ENCODE measurements at places on chromosomes 12 and 14. TPM values are rescaled to one million over a fixed set of nuclear protein-coding genes. Genes with fewer than 3 reads are reported as not detected.

GRCh38 chr12:77973579-77973978 lies 142.9 kb downstream of the NAV3 start:
- no peak for DNase-seq

DNA sequence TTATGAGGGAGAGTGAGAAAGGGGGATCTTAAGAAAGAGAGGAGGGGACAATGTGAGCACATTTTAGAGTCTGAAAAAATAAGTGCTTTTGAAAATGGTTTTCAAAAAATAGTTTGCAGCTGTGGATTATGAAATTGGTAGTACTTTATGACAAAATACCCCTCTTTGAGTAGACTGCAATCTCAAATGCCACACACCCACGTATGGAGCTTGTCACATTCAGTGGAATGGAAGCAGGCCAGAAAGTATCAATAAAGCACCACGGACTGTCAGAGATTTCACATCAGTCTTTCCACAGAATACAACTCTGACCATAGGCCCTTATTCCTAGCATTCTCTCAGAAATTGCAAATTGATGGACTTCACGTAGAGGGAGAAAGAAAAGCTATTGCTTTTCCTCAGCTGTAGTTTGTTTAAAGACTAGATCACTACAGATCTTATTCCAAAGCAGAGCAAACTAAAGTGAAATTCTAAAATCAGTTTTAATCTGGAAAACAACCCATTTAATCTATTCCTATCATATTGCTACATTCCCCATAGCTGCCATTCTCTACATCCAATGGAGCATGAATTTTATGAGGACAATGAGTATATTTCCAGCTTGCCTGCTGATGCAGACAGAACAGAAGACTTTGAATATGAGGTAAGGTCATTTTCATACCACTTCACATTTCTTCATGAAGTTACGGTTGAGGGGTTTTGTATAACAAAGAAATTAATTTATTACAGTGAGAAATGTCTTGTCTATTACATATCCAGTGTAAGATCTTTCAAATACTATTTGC lies 321.3 kb downstream of the PDZRN4 start:
- DNase-seq, result no peak

- DNase-seq, result no peak
Measured at GRCh38 chr14:78491048-78491447, 320.9 kb downstream of the NRXN3 start.

DNA sequence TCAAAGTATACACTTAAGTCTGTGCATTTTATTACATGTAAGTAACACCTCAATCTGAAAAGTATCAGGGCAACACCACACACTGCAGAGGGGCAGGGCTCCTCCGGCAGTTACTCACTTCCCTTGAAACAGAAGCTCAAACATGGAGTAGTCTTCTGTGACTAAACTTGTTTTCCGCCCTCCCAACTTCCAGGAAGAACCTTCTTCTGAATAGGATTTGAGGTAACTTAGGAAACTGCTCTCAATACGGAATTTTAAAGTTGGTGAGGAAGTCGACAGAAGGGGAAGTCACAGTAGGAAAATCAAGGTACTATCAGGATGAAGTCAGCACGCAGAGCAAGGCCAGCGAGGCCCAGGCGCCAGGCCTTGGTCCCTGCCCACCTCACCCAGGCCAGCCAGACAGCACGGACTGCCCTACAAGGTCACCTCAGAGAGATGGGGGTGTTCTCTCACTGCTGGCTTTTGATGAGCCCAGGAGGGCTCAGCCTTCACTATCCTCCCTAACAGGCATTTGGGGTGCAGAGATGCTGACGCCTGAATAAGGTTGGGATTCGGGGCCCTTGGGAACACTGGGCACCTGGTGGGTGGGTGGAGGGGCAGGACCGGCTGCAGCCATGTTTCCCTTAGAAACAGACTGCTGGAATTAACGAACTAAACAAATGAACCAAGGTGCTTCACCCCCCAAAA lies 5.8 kb downstream of the ANKRD9 start:
- no peak for DNase-seq

- DNase-seq, result no peak
Measured at GRCh38 chr14:23125933-23126524, 7.0 kb upstream of the CEBPE start.

DNA sequence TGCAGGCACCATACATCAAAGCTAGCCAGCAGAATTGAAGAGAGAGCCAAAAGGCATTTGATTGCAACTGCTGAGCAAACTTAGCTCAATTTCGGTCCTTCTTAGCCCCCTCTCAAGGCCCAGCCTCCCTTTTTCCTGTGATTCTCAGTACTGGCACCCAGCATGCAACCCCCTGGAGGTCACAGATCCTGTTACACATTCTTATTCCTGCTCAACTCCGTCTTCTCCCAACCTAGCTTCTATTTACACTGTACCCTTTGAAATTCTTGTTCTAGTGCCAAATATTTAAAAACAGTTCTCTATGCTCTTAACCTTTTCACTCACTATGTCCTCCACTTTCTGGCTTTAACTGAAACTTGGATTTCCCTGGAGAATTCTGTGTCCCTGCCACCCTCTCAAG lies 131.3 kb upstream of the CPSF6 start:
- peak; percentile 46 for DNase-seq

GRCh38 chr12:56749853-56750252 lies 2.3 kb downstream of the PRIM1 start:
- no peak for DNase-seq

DNA sequence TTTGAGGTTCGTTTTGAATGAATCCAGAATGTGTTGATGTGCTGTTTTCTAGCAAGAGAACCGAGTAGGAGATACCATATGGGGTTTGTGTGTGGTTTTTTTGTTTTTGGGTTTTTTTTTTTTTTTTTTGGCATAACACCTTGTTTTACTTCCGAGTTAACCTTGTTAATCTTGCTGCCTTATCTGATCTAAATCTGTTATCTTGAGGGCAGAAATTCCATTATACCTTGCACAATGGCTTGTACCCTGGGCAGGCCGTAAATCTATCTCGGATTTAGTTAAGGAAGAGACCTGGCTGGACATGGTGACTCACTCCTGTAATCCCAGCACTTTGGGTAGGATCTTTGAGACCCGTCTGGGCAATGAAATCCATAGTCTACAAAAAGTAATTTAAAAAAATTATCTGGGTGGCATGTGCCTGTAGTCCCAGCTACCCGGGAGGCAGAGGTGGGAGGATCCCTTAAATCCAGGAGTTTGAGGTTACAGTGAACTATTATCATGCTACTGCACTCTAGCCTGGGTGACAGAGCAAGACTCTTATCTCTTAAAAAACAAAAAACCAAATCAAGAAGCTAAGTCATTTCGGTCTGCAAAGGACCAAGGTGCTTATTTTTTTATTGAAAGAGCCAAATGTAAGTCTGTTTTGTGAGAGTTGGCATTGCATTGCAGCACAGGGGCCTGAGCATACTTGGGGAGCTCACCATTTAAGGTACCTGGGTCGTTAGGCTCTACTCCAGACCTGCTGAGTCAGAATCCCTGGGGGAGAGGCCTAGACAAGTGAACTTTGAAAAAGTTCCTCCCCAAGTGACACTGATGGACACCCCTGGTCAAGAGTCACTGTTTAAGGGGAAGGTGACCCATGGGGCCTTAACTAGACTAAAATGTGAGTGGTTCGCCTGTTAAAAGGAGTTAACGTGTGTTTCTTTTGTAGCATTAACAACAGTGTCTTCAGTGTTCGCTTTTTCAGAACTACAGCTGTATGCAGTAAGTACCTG lies 6.7 kb downstream of the DLST start:
- no peak for DNase-seq

- DNase-seq, result no peak
Measured at GRCh38 chr12:126949558-126949957, 1317.4 kb upstream of the TMEM132C start.

- no peak for DNase-seq
Measured at GRCh38 chr14:69687606-69688298, 76.4 kb downstream of the SUSD6 start.

- DNase-seq, result no peak
Measured at GRCh38 chr12:106646472-106646871, 63.7 kb downstream of the RFX4 start.

DNA sequence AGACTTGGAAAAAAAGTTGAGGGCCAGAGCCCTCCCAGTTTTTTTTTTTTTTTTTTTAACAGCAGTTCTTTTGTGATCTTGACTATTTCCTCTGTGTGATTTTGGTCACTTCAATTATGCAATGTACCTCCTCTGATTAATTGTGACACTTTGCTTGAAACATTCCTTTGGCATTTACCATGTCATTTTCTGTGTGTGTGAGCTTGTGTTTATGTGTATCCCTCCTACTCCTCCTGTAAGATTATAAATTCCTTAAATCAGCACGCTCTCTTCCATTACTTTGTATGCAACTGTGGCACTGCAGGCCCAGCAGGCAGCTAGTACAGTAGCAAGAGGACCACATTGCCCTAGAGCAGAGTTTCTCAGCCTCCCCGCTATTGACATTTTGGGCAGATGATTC lies 33.2 kb upstream of the GALNT16 start:
- DNase-seq, result no peak

DNA sequence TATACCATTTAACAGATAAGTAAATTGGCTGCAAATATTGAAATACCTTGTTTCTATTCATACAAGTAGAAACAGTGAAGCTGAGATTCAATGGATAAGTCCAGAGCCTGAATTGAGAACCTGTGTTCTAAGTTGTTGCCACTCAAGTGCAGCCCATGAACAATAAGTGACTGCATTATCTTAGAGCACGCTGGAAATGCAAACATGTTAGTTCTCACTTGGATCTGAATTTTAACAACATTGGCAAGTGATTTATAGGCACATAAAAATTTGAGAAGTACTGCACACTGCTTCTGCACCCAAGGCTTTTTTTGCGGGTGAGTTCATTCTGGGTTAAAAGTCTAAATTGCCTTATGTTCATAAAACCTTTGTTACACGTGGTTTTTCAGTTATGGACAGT lies 484.3 kb downstream of the NAV3 start:
- no peak for DNase-seq

DNA sequence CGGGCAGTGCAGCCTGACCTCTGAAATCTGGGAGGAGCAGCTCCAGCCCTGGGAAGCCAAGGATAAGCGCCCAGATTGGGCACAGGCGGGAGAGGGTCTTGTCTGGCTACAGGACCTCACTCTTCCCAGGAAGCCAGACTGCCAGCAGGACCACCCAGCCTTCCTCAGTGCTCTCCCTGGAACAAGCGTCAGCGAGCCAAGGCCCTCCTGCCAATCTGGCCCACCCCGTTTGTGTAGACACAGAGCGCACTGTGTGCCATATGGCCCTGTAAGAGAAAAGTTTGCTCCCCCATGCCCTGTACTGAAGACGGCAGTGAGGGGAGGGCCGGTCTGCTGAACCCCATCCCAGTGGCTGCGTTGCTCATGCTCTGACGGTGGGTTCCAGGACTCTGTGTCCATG lies 1.2 kb upstream of the C14orf180 start:
- DNase-seq, result no peak

DNA sequence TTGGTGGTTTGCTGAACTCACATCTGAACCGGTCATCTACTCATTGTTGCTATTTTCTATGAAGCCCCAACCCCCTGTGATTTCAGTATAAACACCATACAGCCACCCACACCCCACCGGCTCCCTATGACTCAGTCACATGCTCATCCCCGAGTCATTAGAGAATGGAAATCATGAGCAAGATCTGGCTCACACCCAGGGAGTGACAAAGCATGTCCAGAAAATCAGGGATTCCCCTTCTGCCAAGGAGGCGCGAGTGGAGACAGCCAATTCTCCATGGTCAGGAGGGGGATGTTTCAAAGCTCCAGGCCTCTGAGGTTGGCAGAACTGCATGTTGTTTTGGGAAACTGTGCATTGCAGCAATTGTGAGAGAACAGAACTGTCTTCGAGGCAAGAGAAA lies 657.5 kb upstream of the TBX3 start:
- no peak for DNase-seq

DNA sequence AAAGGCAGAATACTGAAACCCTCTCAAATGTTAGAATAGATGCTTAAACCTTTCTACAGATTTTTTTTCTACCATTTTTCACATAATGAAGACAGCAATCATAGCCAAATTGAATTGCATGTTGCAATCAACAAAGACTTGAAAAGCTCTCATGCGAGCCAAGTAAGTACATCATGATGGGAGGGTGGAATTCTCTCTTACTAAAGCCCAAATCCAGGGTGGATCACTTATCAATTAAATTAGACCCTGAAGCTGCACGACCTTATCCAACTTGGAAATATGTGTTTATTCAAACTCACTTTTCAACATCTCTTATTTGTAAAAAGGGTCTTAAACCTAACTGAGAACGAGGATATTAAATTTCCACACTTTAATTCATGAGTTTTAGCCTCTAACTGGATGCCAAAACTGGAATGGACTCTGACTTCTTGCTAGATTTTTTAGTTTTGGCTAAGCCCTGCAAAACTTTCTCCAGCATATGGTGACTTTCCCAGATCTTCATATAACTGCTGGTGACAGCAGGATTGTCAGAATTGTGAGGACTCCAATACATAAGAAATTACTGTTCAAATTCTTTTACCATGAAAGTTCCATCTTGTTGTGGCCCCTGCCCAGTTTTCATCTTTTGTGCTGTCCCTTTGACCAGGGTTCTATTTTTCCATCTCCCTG lies 53.6 kb downstream of the HECTD4 start:
- DNase-seq, result no peak

DNA sequence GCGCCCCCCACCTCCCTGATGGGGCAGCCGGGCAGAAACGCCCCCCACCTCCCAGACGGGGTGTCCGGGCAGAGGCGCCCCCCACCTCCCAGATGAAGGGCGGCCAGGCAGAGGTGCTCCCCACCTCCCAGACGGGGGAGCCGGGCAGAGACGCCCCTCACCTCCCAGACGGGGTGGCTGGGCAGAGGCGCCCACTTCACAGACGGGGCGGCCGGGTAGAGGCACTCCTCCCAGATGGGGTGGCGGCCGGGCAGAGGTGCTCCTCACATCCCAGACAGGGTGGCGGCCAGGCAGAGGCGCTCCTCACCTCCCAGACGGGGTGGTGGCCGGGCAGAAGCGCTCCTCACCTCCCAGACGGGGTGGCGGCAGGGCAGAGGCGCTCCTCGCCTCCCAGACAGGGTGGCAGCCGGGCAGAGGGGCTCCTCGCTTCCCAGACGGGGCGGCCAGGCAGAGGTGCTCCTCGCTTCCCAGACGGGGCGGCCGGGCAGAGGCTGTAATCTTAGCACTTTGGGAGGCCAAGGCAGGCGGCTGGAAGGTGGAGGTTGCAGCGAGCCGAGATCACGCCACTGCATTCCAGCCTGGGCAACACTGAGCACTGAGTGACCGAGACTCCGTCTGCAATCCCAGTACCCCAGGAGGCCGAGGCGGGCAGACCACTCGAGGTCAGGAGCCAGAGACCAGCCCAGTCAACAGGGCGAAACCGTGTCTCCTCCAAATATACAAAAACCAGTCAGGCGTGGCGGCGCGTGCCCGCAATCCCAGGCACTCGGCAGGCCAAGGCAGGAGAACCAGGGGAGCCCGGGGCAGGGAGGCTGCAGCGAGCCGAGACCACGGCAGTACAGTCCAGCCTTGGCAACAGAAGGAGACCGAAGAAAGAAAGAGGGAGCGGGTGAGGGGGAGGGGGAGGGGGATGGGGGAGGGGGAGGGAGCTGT lies 12.9 kb upstream of the PXN start:
- no peak for DNase-seq

CELA1 gene
- total RNA-seq, result not detected

CABP1 gene
- total RNA-seq, result 5.2 TPM

TAMALIN gene
- 3.5 TPM for total RNA-seq

PLEKHG3 gene
- 83.9 TPM for total RNA-seq

NELL2 gene
- total RNA-seq, result 99.5 TPM

TCP11L2 gene
- total RNA-seq, result 4.4 TPM

EMP1 gene
- total RNA-seq, result not detected

TMEM229B gene
- 1.6 TPM for total RNA-seq

DHH gene
- total RNA-seq, result not detected

KRT73 gene
- total RNA-seq, result not detected
